ENCODE measurements at places on chromosomes 6 and 20.

GRCh38 chr20:11675920-11676629 is 241.6 kb upstream of the BTBD3 start:
- DNase-seq = peak; percentile 13

DNA sequence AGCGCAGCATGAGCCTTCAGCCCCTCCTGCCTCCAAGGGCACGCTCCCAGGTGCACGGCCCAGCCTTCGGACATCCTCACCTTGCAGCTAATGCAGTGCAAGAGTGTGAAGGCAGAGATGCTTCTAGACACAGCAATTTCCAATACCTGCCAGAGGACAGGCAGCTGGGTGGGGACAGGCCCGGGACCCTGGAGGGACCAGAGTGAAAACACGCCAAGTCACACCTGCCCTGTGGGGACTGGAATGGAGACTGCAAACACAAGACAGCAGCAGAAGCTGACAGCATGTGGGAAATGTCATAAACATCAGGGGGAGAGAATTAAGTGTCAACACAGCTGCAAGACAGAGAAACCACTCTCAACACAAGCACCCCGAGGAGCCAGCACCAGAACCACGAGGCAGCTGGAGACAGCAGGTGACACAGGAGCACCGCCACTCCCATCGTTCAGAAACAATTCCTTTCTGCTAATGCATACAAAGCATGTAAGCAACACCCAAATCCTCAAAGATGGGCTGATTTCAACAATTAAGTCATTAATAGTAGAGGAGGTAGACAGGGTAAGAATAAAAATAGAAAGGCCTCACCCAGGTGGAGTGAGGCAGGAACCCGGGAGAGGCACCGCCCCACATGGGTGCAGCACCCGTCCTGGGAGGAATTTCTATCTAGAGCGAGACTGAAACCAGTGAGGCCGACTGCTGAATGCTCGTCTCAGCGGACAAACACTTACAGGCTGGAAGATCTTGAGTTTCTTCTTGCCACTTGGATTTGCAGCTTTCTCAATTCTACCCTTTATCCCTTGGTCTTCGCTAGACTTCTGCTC is 17.1 kb downstream of the DIDO1 start:
- no peak for DNase-seq

DNA sequence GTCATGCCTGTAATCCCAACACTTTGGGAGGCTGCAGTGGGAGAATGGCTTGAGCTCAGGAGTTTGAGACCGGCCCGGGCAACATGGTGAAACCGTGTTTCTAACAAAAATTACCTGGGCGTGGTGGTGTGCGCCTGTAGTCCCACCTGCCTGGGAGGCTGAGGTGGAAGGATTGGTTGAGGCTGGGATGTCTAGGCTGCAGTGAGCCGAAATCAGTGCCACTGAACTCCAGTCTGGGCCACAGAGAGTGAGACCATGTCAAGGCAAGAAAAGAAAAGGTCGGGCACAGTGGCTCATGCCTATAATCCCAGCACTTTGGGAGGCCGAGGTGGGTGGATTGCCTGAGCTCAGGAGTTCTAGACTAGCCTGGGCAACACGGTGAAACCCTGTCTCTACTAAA is 8.2 kb upstream of the BCAS4 start:
- no peak for DNase-seq

DNA sequence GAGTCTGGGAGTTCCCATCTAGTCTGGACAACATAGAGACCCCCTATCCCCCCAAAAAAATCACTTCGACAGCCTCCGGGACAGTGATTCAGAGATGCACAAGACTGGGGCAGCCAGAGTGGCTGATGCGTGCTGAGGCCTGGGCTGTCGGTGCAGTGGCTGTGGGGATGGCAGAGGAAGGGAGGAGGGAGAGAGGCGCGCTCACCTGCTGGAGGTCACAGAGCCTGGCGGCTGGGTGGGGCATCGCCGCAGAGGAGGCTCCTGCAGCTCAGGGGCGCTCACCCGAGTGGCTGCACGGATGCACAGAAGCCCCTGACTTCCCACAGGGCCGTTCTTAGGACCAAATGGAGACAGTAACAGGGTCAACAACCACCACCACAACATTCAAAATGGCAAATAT is 182.8 kb downstream of the SMOC2 start:
- no peak for DNase-seq

GRCh38 chr6:81751388-81752083 is 945 bp downstream of the TENT5A start:
- DNase-seq = peak; percentile 62

GRCh38 chr20:14845199-14846160 is 508.1 kb upstream of the FLRT3 start:
- DNase-seq = no peak

DNA sequence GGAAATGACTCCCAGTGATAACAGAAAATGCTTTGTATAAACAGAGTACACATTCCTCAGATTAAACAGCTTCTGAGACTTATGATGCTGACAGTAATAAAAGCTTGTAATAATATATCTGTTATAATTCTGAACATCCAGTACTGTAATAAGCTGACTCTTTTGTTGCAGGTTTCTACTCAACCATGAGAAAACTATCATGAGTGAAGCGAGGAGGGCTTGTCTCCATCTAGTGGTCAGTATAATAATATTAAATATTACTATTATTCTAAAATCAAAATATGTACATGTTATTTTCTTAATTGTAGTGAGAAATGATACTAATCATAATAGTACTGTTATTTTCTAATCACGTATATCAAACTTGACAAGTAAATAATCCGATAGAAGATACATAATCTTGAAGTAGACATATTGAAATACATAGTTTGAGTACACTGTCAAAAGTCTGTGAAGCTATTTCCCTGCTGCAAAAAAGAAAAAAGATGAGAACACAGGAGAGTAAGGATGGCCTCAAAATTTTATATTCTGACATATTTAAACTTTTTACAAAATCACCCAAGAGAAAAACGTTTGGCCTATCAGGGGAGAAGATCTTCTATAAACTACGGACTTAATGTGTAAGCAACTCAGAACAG is 183.1 kb downstream of the MOXD1 start:
- DNase-seq = no peak

GRCh38 chr6:160360955-160361354 is 12.8 kb downstream of the SLC22A3 start:
- DNase-seq = no peak

DNA sequence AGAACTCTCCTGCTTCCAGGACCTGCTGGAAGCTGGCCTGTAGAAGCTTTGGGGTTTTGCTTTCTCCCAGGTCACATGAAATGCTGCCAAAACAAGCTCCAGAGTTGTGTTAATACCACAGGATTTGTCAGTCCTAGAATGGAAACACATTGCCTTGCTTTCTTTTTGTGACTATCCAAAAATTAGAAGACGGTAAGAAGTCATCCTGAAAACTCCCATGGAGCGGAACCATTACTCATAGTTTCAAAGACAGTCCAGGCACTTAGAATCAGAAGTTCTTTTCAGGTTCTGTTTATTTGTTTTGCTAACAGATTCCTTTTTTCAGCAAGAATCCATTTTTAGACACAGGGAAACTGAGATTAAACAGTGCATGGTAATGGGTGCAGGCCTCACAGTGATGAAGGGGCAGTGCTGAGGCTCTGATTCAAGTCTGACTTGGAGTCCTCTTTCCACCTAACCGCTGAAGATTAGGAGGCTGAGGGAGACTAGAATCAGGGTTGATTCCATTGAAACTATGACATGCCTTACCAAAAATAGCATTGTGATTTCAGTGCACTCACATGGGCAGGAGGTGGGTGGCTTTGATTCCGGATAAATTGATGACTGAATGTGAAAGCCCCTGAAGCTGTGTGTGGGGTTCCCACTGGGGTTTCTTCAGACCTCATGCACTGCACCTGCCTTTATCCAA is 72.2 kb upstream of the NAA20 start:
- DNase-seq = no peak

GRCh38 chr6:130405549-130405948 is 39.7 kb downstream of the TMEM200A start:
- no peak for DNase-seq

GRCh38 chr6:131281471-131282270 is 146.4 kb downstream of the AKAP7 start:
- peak; percentile 61 for DNase-seq

DNA sequence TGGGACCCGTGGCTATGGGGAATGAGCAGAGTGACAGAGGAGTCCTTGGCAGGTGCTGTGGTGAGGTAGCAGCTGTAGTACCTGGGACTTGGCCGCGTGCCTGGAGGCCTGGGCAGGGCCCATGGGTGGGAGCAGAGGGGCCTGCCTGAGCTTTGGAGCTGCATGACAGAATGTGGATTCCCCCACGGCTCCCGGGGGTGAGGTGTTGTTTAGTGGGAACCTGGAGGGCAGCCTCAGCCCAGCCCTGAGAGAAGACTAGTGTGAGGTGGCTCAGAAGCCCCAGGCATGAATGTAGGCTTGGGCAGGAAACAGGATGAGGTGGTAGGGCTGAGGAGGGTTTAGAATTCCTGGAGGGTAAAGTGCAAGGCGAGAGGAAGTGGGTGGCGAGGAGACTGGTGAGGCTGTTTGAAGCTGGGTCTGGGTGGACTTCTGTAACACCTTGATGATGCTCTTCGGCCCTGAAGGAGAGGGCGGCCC is 86.5 kb upstream of the SCP2D1 start:
- DNase-seq = no peak

GRCh38 chr6:36241728-36242127 is 28.1 kb upstream of the PNPLA1 start:
- no peak for DNase-seq

DNA sequence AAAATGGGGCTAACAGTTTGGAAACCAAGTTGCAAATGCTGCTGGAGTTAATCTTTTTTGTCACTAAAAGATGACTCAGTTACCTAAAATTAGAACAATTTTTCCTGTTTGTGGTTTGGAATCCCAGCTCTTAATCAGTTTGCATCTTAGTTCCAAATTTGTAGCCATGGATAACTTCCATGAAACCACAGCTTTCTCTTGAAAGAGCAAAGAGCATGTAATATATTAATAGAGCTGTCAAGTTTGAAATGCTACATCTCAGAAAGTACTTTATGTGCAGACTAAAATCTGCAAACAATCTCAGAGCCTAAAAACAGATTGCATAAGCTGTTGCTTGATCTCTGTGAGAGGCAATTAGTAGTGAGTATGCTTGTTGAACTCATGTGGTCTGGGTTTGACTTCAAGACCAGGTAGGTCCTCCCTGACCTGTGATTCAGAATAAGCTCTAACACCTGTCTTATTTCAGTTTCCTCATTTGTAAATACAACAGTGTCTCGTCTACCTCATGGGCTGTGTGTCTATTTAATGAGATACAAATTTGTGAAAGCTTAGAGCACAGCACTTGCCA is 23.5 kb downstream of the DHX35 start:
- DNase-seq = no peak

GRCh38 chr6:35161776-35162607 is 20.9 kb upstream of the TCP11 start:
- no peak for DNase-seq

DNA sequence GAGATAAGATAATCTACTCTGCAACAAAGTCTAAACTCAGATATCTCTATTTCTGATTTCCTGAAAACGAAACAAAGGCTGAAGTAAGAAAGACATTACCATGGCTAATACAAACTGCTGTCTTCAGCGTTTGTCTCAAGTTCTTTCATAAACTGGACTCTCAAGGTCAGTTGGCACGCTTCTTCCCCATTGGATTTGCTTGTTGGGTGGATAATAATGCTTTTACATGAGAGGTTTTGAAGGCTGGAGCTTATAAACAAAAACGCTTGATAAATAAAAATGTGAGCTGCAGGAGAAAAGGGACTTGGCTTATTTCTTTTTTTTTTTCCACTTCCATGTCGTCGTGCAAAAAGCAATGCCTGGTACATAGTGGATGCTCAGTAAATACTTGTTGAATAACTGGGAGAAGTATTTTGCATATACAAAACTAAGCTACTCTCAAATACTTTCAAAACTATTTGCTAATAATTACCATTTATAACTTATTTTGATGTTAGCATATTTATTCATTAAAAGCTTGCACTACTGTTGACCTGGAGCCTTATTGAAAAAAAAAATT is 65.7 kb upstream of the EEF1A1 start:
- DNase-seq = no peak

DNA sequence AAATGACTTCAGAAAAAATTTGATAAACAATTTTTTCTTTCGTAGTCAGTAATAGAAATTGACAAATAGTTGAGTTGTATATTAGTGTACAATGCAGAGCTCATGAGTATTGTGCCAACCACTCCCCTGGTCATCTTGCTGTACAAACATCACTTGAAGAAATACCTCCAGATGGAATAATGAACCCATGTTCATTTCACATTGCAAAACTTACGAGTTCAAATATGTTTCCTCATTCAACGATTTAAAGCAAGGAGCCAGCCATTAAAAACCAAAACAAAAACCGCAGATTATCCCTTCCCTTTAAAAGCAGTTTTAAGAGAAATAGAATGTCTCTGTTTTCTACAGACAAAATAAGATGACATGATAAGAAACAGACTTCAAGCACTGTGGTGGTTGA is 62.5 kb downstream of the RALGAPA2 start:
- DNase-seq = no peak

- DNase-seq = no peak
These were observed 120.1 kb downstream of the AIG1 start for GRCh38 chr6:143180826-143181225.

DNA sequence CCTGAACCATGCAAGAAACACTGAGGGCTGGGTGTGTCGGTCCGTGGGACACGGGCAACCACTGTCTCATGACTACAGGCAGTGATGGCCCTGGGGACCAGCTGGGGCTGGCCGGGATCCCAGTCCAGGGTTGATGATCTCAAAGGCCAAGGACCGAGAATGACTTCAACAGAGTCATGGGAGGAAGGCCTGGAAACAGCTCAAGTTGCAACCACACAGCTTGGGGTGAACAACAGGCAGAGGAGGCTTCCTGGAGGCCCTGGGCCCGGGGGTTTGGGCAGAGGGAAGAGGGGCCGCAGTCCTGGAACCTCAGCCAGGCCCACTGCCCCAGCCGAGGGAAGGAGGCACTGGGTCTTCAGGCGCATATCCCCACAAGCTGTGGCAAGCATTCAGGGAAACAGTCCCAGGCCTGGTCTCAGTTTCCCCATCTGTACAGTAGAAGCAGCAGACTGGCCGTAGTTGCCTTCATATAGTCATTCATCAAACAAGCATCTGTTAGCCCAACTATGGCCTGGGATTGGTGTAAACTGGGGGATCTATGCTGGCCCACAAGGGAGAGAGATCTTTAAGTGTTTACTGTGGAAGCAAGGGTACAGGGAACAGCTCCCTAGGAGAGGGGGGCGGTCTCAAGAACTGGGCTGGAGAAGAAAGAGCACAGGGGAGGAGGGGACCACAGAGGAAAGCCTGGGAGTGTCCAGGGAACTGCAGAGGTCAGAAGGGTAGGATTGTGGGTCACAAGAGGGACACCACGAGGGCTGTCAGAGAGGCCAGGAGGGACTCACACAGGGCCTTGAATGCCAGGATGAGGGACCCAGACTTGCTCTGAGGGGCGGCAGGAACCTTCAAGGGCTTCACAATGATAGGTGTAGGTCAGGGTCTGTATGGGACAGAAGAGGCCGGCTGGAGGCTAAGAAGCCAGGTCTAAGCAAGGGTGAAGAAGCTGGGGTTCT is 2.1 kb downstream of the MYL9 start:
- DNase-seq = no peak

DNA sequence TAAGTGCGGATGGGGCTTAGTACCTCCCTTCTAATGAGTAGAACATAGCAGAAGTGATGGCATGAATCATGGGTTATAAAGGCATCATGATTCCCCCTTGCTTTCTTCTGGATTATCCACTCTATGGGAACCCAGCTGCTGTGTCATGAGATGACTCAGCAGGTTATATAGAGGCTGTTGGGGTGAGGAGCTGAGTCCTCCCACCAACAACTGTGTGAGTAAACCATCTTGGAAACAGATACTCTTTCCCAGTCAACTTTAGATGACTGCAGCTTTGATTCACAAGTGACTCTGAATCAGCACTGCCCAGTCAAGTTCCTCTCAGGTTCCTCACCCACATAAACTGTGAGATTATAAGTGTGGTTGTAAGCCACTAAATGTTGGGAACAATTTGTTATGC is 46.3 kb downstream of the FAM83B start:
- peak; percentile 4 for DNase-seq
